Mesenchymal stem cell (in vitro differentiated cells and primary cell): ENCODE measurements at places on chromosomes 5 and 9.

DNA sequence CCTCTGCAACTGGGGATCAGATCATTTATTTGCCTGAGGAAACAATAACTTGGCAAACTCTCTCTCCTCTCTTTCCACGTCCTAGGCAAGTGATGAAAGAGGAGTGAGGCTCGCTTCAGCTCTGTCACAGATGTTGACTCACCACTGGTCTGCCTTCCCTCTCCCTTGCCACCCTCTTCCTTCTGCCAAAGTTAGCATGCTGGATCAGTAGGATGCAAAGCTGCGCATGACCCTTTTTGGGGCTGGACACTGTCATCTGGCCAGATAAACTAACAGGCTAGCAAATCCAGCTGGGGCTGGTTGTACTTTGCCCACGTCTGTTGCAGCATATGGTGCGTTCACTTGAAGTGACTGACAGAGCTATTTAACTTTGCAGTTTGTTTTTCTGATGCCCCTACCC is 36.2 kb upstream of the SMARCA2 start:
- no peak for DNase-seq

DNA sequence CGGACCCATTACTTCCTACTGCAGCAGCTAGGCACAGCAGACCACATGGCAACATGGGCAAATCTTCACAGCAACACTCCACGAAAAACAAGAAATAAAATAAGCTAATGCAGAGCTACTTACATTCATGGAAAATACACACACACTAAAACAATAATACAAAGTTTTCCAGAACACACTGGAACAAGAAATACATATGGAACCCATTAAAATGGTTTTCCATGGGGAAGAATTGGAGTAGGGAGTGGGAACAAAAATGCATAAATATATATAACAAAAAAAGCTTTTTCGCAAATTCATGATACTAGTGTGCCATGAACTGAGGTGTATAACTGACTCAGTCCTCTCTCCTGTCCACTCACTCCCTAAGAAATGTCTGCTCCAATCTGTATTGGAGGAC is 8.3 kb downstream of the ADAMTS12 start:
- DNase-seq: no peak

- DNase-seq: peak; percentile 99
Measured at GRCh38 chr5:179623003-179623905, at the start of gene HNRNPH1. Gene HNRNPH1 (minus strand): TSS chr5:179623671. CDS start chr5:179623133, 538 bp downstream.

DNA sequence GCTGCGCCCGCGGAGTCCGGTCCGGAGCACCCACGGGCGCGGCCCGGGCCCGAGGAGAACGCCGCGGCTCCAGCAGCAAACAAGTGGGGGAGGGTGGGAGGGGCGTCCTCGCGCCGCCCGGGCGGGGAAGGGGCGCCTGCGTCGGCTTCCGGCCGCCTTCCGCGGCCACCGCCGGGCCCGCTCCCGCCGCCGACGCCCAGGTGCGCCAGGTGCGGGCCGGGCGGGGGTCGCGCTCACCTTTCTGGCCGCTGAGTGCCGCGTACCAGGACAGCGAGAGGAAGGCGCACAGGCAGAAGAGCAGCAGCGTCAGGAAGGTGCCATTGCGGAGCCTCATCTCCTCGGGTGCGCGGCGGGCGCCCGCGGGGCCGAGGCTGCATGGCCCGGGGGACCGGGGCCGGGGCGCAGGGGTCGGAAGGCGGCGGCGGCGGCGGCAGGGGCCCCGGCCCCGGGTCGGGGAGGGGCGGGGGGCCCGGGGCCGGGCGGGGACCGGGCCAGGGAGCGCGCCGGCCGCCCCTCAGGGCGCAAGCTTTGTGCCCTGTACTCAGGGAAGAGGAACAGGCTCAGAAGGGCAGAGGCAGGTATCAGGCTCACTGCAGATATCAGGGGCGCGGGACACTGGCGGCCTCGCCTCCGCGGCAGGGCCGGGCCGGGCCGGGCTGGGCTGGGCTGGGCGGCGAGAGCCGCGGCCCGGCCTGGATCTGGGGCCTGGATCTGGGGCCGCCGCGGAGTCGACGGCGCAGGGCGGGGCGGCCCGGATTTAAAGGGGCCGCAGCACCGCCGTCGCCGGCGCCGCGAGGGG is at the start of gene MGAT4B:
Gene MGAT4B, minus strand, starts transcription at position 617 of the 799 bp plus-strand sequence. Its CDS starts 283 bp downstream, at position 334.
- peak; percentile 70 for DNase-seq

DNA sequence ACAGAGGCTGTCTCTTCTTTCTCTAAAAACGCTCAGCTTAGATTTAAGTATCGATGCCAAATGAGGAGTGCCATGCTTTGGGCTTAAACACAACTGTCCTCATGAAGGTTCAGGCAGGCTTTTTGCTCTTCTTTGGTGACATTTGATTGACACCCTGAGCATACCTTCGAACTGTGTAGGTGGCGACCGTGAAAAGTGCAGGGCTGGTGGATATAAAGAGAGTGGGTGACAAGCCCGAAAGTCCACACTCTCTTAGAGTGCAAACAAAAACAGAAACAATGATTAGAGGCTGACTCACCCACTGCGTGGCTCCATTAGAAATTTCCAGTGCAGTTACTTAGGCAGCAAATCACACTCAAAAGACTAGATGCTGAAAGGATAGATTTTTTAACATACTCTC is 141.7 kb downstream of the SYK start:
- DNase-seq: peak; percentile 45

GRCh38 chr5:151906246-151906645 is 18.4 kb downstream of the GLRA1 start:
- DNase-seq: no peak

DNA sequence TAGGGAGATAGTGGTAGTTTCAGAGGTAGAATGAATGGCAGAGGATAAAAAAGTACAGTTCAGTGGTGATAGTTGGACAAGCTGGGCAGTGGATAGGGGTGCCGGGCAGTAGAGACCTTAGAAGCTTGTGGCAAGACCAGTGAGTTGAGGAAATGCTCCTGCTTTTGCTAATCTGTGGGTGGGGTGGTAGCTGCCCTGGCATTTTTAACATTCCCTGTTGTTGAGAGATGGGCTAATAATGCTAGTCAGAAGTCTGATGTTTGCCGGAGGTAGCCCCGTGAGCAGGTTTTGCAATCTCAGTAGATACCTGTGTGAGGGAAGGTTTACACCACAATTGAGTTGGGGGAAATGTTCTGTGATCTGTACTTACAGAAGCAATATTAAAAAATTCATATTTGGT is 91.1 kb downstream of the TRIO start:
- DNase-seq: no peak

GRCh38 chr5:58088941-58089340 is 370.9 kb downstream of the PLK2 start:
- peak; percentile 29 for DNase-seq

DNA sequence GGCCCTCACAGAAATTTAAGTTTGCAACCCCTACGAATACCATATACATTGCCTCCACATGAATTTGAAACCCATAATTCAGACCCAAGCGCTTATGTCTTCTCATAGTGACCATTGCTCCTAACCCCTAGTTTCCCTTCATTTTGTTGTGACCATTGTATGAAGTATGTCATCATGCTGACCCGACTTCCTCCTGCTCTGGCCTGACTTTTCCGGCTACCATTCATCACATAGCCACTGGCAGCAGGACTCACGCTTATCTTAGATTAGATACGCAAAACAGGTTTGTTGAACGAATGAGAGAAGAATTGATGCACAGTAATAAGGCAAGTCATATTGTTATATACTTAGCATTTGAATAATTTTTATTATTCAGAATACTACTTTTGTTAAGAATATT is 345.4 kb downstream of the FBXL17 start:
- DNase-seq: no peak

- DNase-seq: peak; percentile 2
Measured at GRCh38 chr5:16065831-16066230, 113.8 kb downstream of the MARCHF11 start.

- no peak for DNase-seq
Measured at GRCh38 chr5:82591021-82591515, 312.9 kb upstream of the RPS23 start.
